ENCODE measurements at places on chromosomes 16 and 17.

GRCh38 chr17:39639566-39640458 is 2.9 kb downstream of the STARD3 start:
- DNase-seq = no peak

DNA sequence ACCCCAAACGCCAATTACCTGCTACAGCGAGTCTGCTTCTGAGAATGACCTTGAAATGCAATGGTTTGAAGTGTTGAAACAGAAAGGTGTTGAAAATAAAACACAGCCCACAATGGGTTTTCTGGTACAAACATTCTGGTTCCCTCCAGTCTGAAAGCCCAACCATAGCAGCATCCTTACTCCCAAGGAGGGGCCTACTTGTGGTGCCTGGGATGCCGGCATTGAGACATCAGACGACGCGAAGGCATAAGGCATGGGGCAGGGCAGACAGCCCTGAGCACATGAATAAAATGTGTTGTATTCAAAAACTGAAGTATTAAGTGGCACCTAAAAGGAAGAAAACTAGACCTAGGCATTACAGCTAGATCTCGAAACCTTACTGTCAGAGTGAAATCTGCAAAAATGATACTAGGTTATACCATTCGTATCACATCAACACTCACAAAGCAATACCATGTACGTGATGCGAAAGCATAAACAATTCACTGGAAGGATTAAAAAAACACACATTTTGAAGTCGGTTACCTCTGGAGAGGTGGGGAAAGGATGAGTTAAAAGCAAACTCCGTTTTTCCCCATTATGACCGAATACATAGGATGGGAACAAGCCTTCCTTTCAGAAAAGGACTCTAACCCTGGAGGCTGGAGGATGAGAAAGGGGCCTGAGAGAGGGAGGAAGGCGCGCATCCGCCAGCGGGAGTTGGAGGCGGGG is 702 bp downstream of the NUDT21 start:
- DNase-seq = peak; percentile 37

DNA sequence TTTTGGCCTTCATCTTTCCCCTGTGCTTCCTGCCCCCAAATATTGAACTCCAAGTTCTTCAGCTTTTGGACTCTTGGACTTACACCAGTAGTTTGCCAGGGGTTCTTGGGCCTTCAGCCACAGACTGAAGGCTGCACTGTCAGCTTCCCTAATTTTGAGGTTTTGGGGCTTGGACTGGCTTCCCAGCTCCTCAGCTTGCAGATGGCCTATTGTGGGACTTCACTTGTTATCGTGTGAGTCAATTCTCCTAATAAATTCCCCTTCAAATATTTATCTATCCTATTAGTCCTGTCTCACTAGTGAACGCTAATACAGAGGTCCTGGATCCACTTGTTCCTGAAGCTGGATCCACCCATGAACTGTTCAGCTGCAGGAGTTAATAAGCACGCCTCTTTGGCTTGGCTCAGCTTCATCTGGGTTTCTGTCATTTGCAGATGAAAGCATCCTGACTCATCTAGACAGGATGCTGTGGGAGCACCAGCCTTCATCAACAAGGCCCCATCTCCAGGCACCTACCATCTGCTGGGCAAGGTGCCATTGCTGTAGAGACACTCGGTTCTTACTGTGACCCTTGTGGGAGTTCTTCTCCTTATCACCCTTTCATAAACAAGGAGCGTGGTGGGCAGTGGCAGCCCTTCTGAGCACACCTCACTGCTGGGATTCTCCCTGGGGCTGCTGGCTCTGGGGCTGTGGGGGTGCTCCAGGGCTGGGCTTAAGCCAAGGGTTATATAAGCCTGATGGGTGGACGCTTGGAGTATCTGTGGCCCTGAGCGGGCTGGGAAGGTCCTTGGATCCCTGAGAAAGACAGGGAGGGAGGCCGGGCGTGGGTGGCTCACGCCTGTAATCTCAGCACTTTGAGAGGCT is 23.1 kb downstream of the LAT start:
- peak; percentile 82 for DNase-seq

DNA sequence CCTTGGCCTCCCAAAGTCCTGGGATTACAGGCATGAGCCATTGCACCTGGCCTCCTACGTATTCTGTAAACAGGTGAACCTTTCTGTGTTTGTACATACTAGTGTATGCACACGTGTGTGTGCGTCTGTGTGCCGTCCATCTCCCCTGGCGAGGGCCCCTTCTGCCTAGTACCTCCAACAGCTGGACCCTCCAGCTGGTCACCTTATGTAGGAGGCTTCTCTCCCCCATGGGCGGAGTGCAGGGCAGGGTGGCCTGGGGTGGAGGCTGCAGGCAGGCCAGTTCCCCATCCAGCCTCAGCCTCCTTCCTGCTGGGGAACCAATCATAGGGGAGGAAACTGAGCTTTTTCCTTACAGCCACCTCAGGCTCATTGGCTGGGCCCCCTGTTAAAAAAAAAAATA is 24.4 kb upstream of the DOC2B start:
- DNase-seq = no peak

DNA sequence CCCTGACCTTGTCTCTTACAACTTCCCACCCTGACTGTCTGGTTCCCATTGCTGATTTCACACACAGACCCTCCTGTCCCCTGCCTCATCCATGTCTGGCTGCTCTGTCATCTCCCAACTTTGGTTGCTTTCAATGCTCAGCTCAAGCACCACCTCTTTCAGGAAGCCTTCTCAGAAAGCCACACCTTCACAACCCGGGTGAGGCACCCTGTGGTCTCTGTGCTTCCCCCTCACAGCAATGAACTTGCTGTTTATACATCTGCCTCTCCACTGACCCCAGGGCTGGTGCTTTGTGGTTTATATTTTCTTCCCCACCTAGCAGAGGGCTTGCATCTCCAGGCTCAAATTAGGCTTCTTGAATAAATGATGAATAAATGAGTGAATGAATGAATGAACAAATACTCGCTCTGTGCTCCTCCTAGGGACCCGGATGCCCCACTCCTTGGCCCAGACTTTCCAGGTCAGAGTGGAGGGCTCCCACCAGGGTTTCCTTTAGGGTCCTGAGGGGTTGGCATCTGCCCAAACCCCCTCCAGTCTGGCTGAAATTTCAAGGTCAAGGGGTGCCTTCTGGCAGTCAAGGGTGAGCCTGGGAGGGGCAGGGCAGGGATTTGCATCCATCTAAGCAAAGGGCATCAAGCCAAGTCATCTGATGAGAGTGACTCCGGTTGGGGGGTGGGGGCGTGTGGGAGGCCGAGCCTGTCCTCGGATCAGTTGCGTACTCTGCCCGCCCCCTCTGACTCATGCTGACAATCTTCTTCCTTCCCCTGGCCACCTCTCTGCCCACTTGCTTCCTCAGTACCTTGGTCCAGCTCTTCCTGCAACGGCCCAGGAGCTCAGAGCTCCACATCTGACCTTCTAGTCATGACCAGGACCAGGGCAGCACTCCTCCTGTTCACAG is at the start of gene ITGAX:
ITGAX (plus strand) TSS at position 783 of the 898 bp plus-strand sequence; CDS start at position 862, 79 bp downstream.
- DNase-seq = peak; percentile 85

DNA sequence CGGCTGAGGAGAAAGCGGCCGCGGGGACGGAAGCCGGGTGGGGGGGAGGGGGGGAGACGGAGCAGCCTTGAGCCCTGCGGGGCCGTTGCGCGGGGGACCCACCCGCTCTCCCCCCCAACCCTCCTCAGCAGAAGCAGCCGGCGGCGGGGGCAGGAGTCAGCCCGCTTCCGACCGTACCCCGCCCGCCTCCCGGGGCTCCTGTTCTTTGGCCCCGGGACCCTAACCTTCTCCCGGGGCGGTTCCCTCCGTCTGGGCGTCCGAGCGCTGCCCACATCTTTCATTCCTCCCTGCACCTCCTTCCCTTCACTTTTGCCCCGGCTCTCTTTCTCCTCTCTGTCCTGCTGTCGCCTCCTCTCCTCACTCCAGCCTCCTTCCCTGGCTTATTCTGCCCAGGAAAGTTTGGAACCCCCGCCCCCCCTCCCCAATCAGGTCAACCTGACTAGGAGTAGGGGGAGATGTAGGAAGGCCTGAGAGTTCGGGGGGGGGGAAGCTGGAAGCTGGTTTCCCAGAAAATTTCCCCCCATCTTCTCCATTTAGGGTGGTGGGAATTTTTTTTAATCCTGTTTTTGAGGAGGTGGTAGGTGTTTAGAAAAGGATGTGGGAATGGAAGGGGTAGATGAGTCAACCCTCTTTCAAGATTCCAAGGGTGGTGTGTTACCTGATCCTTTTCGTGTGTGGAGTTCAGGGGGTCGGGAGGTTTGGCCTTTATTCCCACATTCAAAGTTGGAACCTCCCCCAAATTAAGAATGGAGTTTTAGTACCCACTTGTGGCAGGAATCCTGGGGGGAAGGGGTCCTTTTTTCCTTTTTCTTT is 427 bp upstream of the NLK start:
- no peak for DNase-seq

GRCh38 chr17:39722965-39723848 is 7.1 kb downstream of the MIEN1 start:
- peak; percentile 47 for DNase-seq

- peak; percentile 70 for DNase-seq
Measured at GRCh38 chr17:75876938-75877751, 1.2 kb downstream of the TRIM47 start.

- DNase-seq = peak; percentile 36
Measured at GRCh38 chr17:47879028-47879585, 16.9 kb upstream of the SP2 start.

- no peak for DNase-seq
Measured at GRCh38 chr16:89313583-89313982, 96.1 kb downstream of the ZNF778 start.

All from activated T-cell treated with anti-CD3 and anti-CD28 coated beads, Interleukin-2, amount 50 U/mL, for 48 hours (primary cell).